Stimulated activated CD4-positive, alpha-beta T cell treated with anti-CD3 and anti-CD28 coated beads, Interleukin-1b, Interleukin-23, amount 100 ng/mL, for 1 hour (primary cell): ENCODE measurements at places on chromosomes 4 and X.

- DNase-seq, result no peak
Measured at GRCh38 chrX:373641-374471, 12.9 kb downstream of the PPP2R3B start.

DNA sequence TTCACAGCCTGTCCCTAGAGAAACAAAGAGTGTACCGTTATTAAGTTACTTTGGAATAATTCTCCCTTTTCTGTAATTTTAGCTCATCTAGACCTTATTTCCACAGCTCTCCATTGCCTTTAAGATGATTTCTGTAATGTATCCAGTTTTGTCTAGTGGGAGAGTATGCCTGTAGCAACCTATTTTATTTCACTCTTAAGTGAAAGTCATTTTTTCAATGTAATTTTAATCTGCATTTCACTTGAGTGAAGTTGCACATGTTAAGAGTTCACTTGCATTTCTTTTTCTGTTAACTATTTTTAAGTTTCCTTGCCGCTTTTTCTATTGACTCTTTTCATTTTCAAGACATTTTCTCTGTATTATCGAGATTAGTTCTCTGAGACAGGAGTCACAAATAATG is 46.5 kb downstream of the FANCB start:
- no peak for DNase-seq

DNA sequence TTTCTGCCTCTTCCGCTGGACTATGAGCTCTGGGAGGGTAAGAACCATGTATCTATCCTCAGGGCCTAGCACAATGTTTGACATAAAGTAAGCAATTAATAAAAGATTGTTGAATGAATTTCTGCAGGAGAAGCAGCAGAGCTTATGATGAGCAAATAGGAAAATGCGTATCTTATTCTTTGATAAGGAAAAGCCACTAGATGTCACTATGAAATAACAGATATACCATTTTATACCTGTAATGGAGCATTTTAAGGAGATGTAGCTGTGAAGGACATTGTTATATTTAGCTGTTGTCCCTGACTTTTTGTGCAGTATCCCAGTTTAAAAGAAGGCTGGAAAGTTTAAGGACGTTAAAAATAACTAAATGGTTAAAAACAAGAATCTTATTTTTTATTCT is 147.2 kb upstream of the MBNL3 start:
- no peak for DNase-seq

- no peak for DNase-seq
Measured at GRCh38 chr4:143358923-143359643, 22.4 kb downstream of the GAB1 start.

DNA sequence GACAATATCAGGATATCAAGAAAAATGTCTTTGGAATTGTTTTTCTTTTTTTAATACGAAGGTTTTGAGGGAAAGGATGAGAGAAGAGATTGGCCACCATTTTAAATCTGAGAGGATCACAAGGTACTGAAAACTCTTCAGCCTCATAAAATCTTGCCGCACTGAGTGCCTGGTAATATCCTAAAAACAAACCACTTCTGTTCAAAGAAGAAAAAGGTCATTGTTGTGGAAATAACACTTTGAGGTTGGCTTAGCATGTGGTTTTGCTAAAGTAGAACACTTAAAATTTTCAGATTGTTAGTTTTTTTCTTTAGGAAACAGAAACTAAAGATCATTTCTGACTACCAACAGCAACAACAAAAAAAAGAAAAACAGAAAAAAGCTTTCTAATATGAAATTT is 1.0 kb upstream of the CLDN22 start:
- DNase-seq, result no peak

- DNase-seq, result no peak
Measured at GRCh38 chr4:74368596-74368995, 3.7 kb downstream of the EREG start.

GRCh38 chr4:136306361-136306760 is 1225.9 kb downstream of the PCDH18 start:
- no peak for DNase-seq

- no peak for DNase-seq
Measured at GRCh38 chrX:21883258-21883657, 27.5 kb downstream of the YY2 start.
